AML-193 (cell line): ENCODE measurements at places on chromosomes 6 and 20.

DNA sequence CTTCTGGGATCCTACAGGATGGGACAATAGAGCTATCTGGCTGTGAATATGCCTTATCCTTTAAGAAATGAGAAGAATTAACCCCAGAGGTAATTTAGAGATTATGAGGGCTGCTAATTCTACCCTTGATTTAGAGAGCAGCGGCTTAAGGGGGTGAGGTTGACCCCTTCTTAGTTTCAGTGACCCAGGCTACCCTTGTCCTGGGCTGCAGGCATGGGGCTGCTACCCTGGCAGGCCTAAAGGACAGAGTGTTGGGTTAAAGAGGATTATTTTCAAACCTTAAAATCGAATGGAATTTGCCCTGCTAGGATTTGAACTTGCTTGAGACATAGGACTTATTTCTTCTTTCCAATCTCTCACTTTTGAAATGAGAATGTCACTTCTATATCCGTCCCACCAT lies 1343.4 kb downstream of the HACE1 start:
- no peak for DNase-seq

- no peak for DNase-seq
These were observed 159.9 kb downstream of the LINC00237 start for GRCh38 chr20:20946122-20946759.

- DNase-seq, result peak; percentile 90
These were observed 141.1 kb downstream of the PDSS2 start for GRCh38 chr6:107318100-107318736.

DNA sequence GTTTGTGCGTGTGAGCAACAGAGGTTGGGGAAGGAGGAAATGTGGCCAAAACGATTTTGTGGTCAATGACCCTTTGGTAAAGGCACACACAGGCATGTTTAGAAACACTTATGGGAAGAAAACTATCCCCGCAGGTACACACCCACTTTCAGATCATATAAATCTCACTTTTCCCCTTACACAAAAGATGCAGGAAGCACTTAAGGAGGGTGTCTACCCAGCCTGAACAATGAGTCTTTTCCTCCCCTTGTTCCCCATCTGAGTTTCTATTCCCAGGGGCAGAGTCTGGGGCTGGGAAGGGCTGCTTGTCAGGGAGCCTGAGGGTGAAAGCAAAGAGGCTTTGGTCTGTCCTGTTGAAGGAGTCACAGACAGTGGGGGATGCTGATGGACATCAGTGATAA lies 193.2 kb upstream of the SALL4 start:
- no peak for DNase-seq

DNA sequence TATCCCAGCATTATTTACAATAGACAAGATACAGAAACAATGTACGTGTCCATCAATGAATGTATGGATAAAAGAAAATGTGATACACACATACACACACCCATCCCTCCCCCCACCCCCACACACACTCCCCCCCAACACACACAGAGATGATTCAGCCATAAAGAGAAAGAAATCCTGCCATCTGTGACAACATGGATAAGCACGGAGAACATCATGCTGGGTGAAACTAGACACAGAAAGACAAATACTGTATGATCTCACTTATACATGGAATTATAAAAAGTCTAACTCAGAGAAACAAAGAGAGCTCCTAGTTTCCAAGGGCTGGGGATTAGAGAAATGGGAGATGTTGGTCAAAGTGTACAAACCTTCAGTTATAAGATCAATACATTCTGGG lies 104.8 kb upstream of the LY86 start:
- no peak for DNase-seq

DNA sequence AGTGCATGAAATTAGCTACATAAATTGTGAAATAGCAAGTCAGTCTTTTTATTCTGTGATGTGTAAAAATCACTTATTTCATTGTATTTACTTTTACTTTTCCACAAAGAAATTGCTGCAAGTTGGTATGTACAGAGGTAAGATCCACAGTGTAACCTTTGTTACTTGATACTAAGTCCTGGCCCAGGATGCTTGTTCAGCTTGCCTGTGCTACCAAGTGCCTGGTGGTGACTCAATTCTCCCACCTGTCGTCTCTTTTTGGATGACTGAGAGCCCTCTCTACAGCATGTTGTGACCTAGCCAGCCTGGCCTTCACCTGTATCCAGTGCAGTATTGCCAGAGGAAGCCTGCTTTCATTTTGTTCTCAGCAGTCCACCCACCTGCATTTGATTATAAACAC lies 54.9 kb downstream of the ANKRD6 start:
- DNase-seq, result no peak

GRCh38 chr20:51639206-51639832 lies 96.8 kb upstream of the NFATC2 start:
- peak; percentile 11 for DNase-seq

DNA sequence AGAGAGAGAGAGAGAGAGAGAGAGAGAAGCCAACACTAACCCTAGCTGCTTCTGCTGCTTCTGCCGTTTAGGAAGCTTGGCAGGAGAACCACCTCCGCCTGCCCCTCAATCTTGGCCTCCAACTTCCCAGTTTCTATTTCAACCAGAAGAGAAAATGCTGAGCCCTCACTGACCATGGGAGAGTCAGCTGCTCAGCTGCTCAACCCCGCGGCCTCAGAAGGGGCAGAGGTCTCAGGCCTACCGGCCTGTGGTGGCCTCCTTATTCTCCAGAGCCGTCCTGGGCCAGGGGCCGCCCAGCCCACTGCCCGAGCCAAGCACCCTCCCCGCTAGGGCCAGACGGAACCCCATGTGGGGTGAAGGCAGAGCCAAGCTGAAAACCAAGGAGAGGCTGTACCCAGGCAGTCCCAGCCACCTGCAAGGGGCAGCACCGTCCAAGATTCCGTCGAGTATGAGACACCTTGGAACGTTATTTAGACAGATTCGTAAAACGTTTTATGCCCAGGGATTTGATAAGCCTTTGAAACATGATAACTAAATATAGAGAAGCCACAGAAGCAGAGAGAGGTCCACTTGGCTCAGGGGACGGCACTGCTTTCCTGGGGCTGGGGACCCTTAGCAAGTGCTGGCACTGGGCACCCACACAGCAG lies 116.6 kb downstream of the DLL1 start:
- no peak for DNase-seq

DNA sequence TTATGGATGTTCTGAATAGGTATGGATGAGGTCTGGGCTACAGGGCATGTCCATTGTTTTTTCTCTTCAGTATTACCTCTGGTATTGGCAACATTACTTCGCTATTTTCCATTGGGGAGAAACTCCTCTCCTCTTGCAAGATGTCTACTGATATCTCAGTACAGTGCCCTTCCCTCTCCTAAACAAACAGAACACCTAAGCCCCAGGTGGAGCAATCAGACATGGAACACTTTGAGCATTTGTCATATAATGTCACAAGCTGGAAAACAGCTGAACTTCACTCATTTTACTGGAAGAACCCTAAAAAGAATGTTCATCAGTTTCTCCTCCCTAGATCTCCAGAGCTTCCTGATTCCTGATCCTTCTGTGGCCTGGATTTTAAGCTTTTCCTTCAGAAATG lies 339.8 kb downstream of the FRK start:
- no peak for DNase-seq

GRCh38 chr6:40387127-40387870 lies 199.9 kb downstream of the LRFN2 start:
- DNase-seq, result no peak

GRCh38 chr20:63767886-63768285 lies 28.3 kb downstream of the SLC2A4RG start:
- DNase-seq, result no peak

DNA sequence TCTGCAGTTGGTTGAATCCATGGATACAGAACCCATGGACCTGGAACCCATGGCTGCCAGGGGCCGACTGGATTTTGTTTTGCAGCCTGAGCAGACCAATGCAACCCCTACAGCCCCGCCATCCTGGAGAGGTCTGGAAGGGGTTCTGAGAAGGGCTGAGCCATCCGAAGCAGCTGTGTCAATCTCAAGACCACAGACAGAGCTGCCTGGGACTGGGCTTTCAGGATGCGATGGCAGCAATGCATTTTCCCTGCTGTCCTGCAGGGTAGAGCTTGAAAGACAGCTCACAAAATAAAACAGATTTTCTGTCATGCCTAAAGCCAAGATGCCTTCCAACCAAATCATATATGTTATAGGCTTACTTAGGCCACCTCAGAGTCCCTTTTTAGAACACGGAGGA lies 125.8 kb upstream of the NXT1 start:
- no peak for DNase-seq

GRCh38 chr20:64140956-64141355 lies 23.3 kb upstream of the MYT1 start:
- DNase-seq, result no peak
